ENCODE measurements at places on chromosomes 4 and X.

DNA sequence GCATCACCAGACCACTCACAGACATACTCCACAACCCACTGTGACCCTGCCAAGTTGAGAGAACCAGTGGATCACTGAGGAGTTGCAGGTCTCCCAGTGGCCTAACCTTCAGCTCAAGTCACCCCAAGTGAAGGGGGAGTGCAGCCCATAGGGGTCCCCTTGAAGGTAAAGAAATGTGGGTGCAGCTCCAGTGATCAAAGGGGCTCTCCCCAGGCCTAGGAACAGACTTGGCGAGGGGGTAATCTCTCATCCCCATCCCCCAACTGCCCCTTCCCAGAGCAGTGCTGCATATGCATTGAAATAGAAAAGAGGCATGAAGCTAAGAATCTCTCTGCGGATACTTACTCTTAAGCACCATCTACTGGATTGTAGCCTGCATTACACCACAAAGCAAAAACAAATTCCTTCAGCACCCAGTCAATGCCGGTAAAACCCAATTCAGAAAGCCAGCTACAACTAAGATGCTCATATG is 27.0 kb downstream of the MAGEE1 start:
- DNase-seq = no peak

DNA sequence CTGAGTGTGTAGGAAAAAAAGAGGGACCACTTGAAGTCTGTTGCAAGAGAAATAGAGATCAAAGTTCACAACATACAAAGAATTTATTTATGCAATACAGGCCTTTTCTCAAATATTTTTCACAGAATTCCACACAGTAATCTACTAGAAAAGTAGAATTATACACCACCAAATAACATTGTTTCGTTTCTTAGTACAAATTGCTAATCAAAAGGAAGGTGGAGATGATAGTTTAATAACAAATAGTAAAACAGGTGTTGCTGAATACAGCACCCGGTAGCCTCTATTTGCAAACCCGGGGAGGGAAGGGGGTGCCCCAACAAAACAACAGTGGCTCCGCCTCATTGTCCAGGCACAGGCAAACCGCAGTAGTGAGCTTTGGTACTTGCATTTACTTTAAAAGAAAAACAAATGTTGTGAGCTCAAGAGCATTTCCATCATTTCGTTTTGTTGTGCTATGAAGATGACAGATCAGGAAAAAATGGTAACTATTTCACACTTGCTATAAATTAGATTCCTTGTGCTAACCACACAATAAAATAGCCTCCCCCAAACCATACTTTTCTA is 186.4 kb downstream of the DCLK2 start:
- DNase-seq = no peak

- DNase-seq = no peak
These were observed 251.8 kb upstream of the NDST4 start for GRCh38 chr4:115365185-115365584.

GRCh38 chrX:40424259-40424658 is 156.5 kb upstream of the ATP6AP2 start:
- DNase-seq = no peak

DNA sequence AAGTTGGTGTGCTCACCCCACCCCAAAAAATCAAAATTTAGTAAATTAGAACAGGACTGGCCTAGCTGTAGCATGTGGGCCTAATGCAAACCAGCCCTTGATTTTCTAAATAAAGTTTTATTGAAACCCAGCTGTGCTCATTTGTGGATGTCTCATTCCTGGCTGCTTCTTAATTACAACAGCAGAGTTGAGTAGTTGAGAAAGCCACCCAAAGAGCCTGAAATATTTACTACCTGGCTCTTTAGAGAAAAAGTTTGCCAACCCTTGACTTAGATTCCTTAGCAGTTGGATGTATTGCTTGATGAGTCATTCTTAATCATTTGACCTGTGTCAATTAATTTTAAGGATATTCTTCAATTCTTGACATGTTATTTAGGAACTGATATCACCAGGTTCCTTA is 168.3 kb upstream of the PUDP start:
- DNase-seq = no peak

DNA sequence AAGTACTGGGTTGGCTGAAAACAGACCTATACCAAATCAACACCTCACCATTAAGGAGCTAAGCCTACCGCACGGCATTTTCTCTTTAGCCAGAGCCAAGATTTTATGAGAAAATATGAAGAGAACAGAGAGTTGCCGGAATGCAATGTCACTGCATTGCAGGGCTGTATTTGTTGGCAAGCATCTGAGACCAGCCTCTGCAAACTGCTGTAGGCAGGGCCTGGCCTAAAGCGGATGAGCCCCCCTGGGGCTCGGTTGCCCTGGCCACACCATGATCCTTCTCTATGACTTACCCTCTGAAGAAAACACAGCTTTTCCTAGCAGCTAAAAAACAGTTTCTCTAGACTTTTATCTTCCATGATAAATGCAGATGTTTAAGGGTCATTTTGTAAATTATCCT is 120.5 kb upstream of the SORBS2 start:
- no peak for DNase-seq

GRCh38 chr4:139014371-139015268 is 961 bp upstream of the NOCT start:
- DNase-seq = no peak

DNA sequence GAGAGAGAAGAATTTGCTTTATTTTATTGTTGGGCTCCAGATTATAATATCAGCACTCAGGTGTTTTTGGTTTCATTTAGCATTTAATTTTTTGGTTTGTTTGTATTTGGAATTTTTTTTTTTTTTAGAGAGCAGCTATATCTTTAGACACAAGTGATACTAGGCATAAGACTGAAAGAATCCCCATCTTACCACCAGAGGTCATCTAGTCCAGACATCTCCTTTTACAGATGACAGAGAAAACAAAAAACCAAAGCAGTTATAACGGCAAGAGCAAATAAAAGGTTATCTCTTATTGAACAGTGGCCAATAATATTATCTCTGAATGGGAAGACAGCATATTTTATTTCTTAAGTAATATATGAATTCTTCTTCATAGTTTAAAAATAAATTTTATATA is 22.8 kb downstream of the USP38 start:
- DNase-seq = no peak

GRCh38 chrX:3659761-3660160 is 53.7 kb downstream of the PRKX start:
- DNase-seq = no peak

DNA sequence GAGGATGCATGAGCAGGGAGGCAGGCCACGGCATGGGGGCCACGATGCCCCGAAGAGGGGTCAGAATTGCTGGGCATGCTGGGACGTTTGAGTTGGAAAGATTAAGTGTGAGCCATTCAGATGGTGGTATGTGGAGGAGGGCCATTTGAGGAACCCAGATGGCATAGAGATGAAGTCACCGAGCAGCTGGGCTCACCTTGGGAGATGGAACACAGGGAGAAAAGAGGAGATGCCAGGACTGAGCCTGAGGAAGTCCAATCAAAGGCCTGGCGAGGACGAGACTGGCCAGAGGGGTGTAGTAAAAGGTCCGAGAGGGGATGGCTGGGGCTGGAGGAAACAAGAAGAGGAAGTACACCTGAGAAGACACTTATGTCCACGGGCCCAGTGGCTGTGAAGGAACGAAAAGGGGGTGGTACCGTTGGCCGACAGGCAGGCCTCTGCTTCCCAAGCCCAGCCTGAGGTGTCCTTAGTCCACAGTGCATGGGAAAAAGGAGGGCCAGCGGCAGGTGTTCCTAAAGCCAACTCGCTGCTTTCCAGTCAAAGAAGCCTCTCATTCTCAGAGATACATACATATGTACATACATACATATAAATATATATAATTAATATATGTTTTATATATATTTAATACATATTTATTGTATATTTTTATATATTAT is 54.6 kb upstream of the CLCN4 start:
- DNase-seq = no peak

- DNase-seq = no peak
These were observed 3.4 kb downstream of the MAML3 start for GRCh38 chr4:140150636-140150885.

GRCh38 chr4:139622901-139623381 is 42.7 kb upstream of the MGST2 start:
- DNase-seq = no peak

GRCh38 chr4:113745711-113746110 is 15.8 kb downstream of the CAMK2D start:
- DNase-seq = no peak

DNA sequence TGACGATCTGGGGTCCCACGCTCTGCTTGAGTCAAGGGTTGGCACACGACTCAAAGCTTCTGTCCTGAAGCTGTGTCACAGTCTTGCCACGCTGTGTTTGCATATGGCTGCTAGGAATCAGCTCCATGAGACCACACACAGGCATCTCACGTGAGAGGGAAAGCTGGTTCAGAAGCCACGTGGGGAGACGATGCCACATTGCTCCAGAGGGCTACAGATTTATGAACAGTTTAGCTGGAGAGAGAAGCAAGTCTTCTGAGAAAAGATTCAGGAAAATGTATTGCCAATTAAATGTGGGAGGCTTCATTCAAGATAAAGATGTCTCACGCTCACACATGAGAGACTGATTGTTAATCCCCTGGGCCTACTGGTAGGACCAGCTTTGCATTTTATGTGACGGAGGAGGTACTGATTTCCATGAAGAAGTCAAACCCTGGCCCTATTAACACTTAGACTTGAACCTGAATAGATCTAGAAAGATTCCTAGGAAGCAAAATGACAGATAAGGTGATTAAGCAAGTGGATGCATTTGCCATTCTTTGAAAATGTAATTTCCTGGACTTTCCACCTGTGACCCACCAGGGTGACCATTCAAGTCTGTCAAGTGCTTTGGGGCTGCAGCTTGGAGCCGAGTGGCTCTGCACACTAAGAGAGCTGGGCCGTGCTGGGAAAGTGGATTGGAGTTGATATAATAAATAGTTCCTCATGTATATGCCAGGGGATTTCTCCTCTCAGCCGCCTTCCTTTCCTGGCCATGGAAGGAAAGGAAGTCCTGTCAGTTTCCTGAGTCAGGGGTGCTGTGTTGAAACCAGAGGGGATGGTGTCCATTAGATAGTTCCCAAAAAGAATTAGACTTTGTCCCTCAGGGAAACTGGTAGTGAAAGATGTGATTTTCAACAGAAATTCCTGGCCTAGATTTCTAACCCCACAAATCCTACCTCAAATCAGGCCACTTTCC is 29.0 kb downstream of the ENPP6 start:
- no peak for DNase-seq

DNA sequence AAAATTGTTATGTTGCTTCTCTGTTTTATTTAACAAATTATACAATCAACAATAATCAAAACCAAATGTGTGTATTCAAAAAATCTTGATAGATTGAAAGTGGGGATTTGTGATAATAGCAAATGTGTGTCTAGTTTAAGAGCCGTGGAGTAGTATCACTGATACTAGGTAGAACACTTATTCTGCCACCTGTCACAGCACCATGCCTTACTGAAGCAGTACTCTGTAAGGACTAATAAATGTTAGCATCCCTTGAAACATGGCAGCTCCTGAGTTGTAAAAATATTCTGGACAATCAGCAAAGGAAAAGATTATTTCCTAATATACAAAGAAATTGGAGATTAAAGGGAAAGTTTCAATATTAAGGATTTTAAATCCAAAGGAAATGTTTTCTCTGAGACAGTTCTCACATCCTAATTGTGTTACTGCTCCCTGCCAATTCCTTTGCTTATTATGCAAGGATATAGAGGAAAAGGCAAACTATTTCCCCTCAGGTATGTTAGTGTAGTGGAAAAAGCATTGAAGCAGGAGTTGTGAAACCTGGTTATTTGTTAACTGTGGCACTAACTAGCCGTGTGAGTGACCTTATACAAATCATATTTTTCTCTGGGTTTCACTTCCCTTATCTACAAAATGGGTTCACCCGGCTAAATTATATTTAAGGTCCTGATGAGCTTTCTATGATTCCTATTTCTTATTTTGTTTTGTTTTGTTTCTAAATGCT is 303.1 kb downstream of the ARHGAP24 start:
- no peak for DNase-seq

Measured in NCI-H2171 (cell line).